Caco-2 (cell line): ENCODE measurements at places on chromosomes 3 and 15.

DNA sequence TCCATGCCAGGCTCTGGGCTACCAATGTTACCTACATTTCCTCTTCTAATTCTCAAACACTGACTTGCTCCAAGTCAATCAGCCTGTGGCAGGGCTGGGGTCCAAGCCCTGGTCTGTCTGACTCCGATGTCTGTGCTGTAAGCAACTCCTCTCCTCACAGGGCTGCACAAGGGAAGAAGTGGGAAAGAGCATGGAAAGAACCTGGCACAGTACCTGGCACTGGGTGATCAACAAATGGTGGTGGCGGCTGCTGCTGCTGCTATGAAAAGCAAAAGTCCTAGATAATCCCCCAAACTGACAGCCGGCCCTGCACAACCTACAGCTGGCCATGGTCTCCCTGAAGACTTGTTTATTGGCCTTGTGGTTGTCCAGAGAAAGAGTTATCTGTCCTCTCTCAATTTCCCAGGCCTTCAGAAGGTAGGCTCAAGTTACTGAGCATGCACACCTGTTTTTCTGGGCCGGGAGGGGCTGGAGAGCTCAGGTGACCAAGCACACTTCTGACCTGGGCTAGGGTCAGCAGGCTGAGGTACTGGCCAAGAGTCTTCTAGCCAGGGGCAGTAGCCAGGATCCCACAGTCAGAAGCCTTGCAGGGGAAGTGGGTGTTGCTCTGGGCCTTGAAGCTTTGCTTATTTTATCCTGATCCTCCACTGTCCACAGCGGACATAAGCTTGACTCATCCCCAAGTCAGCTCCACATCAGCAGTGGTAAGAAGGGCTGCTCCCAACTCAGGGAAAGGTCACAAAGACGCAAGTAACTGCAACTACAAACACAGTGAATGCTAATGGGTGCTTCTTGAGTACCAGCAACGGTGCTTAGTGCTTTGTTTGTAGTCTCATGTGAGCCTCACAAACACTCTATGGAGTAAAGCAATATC, 35.3 kb upstream of the KY start:
- no peak for DNase-seq

DNA sequence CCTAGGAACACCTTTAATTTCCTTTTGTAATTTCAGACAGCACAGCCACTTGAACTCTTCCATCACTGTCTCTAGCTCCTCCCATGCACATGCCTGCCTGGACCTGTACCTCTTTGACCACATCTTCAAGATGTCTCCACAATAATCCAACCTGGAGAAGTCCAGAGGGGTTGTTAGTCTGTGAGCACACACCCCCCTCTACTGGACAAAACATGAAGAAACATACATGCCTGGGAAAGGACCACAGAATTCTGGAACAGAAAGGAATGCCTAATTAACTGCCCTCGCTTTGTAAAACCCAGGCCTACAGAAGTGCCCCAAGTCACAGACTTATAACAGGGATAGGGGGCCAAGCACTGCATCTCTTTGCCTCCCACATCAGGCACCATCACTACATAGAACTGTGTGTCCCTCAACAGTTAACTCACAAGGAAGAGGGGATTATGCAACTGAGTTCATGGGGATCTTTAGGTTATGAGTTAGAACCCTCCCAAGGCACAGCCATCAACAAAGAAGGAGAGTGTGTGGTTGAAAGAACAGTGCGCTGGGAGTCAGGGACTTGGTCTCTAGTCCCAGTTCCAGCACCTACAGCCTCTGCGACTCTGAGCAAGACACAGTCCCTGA, 61.7 kb downstream of the FMN1 start:
- DNase-seq, result peak; percentile 51

DNA sequence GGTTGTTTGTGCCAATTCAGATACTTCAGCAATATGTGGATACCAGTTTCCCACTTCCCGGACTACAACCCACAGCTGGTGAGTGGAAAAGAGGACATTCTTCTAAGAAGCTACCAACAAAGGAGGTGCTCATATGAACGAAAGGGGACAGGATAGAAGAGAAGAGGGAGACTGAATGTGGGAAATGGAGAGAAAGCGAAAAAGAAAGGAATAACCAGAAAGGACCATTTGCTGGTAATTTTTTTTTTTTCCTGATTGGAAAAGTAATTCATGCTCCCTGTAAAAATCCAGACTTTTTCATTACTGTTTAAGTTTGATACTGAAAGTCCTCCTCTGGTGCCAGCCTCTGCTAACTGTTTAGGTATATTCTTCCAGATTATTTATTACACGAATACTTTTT, 1.5 kb upstream of the CHAC1 start:
- DNase-seq, result no peak

DNA sequence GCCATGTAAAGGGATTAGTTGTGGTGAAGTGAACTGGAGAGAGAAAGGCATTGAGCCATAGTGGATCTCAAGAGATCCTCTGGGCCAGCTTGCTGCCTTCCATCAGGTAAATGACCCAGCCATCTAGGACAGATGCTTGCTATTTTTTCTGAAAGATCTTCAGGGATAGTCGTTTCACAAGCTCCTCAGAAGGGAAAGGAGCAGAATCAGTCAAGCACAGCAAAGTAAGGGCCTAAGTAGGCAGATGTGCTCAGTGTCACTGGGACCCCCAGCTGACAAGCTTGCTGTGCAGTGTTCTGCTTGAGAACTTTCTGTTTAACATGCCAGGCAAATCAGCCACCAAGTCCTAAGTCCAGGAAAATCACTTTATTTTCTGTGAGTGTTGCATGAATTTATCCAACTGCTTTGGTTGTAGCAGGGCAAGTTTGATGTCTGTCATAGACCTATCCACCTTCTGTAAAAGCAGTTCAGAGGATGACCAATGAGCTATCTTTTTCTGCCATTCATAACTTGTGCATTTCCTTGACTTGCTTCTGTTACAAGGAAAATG, 319.8 kb downstream of the IL5RA start:
- DNase-seq, result no peak

GRCh38 chr15:71262599-71262998, 147.3 kb downstream of the THSD4 start:
- DNase-seq, result no peak
